ENCODE measurements at places on chromosomes 6 and 20.
A peak's percentile ranks its signal among the peaks of the same experiment; 100 is the strongest.

- DNase-seq, result no peak
These were observed 235.8 kb upstream of the KCNG1 start for GRCh38 chr20:51258582-51259165.

- no peak for DNase-seq
These were observed 1041.8 kb upstream of the ADGRB3 start for GRCh38 chr6:67593247-67593646.

DNA sequence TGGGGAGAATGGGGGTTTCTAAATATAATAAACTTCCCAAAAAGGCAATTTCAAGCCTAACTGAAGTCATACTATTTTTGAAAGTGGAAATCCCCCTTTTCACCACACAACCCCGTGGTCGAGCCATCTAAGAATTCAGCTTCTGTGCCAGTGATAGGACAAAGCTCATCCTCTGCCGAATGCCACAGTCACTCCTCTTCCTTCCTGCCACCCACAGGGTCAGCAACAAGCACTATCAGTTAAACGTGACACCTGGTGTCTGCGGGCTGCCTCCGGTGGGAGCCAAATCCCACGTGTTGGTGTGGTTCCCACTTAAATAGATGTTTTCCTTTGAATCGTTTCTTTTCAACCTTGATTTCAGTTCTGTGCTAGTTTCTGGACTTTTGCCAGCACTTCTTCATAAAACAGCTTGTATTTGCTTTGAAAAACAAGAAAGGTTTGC is 60.7 kb downstream of the TNFAIP3 start:
- DNase-seq, result peak; percentile 81

DNA sequence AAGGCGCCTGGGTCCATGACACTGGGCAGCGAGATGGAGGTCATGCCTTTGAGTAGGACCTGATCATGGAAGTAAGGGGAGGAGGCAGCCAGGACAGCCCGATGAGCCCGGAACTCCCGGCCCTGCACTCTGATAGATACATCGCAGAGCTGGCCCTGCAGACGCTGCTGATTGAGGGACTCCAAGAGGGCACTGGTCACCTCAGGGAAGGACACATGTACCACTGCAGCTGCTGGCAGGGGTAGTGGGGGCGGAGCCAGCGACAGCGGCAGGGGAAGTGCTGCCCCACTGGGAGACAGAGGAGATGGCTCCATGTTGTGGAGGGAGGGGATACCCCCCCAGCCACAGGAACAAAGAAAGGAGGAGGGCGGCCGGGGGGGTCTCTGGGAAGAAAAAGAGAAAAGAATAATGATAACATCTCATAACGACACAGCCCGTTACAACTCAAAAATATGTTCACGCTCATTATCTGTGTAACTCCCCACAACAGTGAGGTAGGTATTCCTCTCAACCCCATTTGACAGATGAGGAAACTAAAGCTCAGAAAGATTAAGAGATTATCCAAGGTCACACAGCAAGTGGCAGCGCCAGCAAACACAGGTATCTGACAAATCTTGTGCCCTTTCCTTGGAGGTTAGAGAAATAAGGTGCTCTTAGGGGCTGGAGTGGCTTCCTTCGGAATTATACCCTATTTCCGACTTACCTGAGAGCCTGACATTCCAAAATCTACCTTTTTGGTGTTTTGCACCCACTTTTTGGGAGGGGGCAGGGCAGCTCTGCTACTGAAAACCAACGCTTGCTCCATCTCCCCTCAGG is 733 bp downstream of the ZBTB22 start:
- no peak for DNase-seq

GRCh38 chr20:62427172-62428001 is at the start of gene RBBP8NL:
Gene RBBP8NL (minus strand): TSS chr20:62427539. CDS start chr20:62419647, 7,892 bp downstream.
- no peak for DNase-seq

DNA sequence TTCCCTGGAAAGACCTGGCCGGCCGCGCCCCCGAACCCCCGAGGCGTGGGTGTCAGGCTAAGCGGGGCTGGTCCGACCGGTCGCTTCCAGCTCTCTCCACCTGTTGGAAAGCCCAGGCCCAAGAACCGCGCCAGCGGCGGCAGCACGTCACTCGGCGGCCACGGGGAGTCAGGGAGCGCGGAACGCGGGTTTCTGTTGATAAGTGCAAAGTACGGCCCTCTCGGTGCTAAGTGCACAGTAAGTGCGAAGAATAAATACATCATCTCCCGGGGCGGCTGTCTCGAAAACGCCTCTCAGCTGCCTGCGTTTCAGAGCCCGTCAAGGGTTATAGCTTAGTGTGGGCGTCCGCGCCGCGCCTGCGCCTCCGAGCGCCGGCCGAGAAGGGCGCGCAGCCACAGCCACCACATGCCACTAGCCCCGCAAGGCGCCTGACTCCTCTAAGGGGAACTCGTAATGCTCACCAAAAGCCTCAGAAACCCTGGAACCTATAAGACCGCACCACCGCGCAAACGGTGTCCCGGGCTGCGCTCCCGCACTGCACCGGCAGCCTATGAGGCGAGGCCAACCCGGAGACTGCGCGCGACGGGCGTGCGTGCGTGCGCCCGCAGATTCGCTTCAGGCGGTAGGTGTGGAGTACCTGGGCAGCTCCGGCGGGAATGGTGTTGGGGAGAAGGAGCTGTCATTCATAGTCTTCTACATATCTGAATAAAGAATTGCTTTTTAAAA is 9.2 kb upstream of the TBX18 start:
- DNase-seq, result no peak

DNA sequence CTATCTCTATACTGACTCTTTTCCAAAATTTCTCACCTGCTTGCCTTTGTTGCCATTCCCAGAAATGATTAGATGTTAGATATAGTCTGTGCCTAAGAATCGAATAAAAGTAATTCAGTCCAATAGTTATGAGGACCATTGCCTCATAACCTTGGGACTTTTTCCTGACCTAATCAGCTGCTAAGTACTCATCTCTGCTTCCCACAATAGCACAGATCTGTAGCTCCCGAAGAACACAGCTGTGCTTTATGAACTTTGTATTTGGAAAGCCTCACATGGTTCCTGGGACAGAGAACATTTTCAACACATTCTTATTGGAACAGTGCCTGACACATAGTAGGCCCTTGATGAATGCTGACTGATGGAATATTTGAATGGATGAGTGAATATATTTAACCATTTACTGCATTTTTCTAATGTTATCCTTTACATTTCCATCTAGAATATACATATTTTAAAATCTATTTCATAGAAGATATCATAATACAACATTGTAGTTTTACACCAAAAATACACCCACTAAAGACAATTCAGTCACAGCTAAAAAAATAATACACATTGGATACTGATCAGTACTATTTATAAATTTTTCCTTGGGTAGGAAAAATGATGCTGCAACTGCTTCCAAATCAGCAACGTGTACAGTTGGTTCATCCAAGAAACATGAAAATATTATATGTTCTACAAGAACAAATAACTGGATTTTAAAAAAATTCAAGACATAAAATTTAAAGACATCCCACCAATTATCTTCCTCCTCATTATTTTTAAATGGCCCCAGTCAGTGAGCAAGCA is 53.9 kb downstream of the HS3ST5 start:
- DNase-seq, result no peak

- no peak for DNase-seq
These were observed 68.7 kb downstream of the F13A1 start for GRCh38 chr6:6251555-6252280.

DNA sequence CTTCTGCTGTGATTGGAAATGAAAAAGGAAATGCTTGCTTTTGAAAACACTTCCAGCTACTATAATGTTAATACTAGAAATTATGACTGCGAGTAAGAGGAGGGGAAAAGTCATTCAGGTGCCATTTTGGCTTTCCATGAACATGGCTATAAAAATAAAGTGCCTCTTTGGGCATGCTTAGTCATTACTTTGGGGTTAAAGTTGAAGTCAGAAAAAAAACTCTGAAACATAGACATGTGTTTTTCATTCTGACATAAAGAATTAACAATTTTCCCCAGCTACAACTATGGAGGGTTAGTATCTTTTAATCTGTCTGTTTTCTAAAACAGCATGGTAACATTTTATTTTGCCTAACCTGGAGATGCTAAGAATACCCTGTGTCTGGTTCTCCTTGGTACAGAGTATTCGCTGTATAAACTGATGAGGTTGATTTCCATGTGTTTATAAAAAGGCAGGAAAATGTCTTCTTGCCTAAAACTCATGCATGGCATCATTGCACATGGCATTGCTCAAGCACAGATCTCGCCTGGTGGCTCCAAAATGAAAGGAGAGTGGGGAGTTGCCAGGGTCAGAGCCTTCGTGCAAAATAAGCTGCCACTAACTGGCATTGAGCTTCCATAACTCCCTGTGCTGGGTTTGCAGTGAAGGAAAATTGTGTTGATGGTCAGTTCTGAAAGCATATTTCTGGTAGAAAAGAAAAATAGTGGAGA is 188.9 kb downstream of the KCNQ5 start:
- no peak for DNase-seq

- DNase-seq, result no peak
These were observed 105.2 kb upstream of the LRFN2 start for GRCh38 chr6:40692337-40692736.

DNA sequence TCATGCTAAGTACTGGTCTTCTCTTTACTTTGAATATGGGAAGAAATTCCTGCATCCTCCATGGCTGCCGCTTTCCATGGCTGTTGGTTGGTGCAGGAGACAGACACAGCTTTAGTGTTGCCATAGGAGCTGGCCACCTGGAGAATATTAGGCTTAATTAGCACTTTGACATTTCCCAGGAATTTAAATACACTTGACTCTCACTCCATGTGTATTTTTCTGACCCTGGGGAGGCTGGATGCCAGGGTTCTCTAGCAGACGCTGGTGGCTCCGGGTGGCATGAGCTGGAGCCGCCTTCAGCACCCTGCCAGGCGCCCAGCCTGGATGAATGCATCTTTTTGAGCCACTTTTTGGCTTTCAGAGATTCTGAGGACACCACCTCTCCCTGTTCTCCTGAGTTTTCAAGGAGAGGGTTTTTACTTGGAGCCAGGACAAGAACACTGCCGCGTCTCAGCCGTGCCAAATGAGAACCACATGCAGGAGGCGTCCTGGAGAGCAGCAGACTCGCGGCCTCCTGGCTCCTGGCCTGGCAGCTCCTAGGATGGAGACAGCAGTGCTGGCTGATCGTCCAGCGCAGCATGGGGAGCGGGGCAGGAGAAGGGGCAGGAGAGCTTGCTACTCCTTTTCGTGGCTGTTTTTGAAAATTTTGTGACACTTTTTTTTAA is 258.8 kb downstream of the SMOC2 start:
- DNase-seq, result no peak

- DNase-seq, result no peak
These were observed 628 bp upstream of the CHRNA4 start for GRCh38 chr20:63361519-63362435.

DNA sequence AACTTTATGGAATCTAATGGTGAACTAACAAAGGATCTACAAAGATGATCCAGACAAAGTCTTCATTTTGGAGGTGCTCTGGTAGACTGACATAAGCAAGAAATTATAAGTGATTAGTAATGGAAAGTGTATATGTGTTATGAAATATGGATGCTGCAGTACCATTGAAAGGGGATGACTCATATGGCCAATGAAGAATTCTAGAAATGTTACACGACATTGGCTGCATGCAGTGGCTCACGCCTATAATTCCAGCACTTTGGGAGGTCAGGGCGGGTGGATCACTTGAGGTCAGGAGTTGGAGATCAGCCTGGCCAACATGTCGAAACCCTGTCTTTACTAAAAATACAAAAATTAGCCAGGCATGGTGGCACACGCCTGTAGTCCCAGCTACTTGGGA is 23.5 kb downstream of the CFAP206 start:
- DNase-seq, result no peak

DNA sequence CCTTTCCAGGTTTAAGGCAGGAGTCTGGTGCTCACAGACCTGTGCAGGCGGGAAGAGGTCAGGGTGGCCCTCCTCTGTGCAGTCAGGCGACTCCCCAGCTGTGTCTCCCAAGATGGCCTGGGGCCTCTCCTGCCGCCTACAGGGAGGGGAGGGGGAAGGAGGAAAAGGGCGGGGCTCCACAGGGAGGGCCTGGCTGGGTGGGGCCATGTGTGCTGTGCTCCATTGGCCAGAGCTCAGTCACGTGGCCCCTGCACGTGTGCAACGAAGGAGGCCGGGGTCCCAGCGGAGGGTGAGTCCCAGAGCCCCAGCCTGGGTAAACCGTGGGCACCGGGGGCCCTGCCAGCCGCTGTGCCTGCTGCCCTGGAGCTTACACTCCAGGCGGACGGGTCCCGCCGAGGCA is 211.6 kb downstream of the ZDHHC14 start:
- no peak for DNase-seq

DNA sequence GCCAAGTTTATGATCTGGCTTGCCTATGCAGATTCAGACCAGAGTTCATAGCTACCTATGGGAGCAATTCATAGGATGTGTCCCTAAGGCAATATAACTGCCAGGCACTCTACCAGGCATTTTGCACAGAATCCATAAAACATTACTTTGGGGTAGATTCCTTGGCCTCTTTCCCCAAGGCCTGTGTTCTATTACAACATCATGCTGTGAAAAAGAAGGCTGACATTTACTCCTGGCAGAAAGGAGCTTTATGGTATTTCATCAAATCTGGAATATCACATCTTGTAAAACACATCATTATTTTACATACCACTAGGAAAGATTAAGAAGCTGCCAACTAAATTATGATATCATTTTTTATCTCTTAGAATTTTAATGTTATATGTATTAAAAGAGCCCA is 287.0 kb upstream of the MARCKS start:
- no peak for DNase-seq

DNA sequence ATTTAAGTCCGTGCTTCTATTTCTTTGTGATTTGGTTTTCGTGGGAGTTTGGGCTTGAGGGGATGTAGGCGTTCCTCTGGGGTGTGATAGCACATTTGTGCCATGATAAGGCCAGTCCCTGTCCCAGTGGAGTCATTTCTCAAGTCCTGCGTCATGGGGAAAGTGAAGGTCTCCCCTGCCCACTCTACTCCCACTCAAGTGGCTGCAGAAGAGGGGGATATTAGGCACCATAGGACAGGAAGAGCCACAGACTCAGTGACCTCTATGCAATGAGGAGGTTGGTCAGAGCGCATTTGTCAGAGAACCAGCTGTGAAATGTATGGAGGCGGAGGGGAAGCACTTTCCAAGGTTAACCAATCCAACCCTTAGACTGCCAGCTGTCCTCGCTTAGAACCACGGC is 51.9 kb upstream of the EDN1 start:
- DNase-seq, result no peak

DNA sequence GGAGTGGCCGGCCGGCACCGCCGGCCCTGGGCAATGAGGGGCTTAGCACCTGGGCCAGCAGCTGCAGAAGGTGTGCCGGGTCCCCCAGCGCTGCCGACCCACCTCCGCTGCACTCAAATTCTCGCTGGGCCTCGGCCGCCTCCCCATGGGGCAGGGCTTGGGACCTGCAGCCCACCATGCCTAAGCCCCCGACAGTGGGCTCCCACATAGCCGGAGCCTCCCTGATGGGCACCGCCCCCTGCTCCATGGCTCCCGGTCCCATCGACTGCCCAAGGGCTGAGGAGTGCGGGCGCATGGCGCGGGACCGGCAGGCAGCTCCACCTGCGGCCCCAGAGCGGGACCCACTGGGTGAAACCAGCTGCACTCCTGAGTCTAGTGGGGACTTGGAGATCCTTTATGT is 13.8 kb downstream of the SPINT4 start:
- no peak for DNase-seq

Data from CD4-positive, alpha-beta T cell treated with Interferon alpha-2 for 1 hour (primary cell).